Stimulated activated CD4-positive, alpha-beta T cell treated with anti-CD3 and anti-CD28 coated beads, Interleukin-1b, Interleukin-23, amount 100 ng/mL, for 24 hours (primary cell): ENCODE measurements at places on chromosomes 3 and 15.

GRCh38 chr3:46369675-46370132, 1.0 kb upstream of the CCR5 start:
- DNase-seq, result no peak

DNA sequence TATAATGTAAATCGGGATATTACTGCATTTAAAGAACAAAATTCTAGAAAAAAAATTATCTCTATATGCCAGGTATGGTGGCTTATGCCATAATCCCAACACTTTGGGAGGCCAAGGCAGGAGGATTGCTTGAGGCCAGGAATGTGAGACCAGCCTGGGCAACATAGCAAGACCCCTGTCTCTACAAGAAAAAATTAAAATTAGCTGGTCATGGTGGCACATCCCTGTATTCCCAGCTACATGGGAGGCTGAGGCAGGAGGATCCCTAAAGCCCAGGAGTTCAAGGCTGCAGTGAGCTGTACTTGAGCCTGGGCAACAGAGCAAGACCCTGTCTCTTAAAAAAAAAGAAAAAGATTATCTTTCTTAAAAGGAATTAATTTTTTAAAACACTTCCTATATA, 12.8 kb downstream of the SENP7 start:
- no peak for DNase-seq

DNA sequence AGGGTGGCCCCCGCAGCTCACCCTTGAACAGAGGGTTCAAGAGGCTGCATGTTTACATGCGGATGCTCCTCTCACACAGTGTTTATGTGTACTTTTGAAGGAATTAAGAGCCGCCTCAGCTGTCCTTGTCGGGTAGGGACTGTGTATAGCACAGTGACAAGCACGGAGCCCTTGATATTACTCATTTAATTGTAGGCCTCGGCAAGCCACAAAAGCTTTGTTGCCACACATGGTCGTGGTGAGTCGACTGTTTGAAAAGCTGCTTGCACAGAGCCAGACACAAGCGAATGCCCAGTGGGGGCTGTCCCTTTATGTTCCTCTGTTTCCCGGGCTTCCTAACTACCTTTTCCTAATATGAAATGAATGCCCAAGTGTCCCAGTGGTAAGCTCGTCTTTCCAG, 4.5 kb downstream of the ESYT3 start:
- no peak for DNase-seq

DNA sequence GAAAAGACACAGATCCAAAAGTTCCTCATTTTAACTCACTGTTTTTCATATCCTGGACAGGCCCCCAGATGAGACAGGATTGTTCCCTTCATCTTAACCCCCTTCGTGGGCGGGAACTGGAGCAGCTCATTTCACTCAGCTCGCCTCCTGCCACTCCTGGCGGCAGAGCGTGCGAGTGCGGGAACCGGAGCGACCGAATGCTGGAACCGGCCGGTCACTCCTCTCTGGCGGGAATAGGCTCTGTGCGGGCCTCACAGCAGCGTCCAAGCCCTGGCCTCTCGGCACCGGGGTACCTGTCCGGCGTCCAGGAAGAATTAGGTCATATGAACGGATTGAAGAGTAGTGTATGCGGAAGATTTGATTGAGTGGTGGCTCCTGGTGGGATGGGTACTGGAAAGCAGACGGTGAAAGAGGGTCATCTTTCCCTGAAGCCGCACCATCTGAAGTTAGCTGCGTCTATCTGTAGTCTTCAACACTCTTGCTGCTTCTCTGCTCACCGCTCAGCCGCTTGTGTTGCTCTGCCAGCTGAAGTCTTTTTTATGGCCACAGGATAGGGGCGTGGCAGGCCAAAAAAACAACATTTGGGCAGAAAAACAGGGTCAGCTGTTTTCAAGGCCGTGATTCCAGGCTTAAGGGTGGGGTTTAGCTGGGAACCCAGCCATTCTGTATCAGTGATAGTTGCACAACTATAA, 42.3 kb upstream of the FXR1 start:
- DNase-seq, result no peak

GRCh38 chr3:171373711-171374110, 86.5 kb downstream of the TNIK start:
- no peak for DNase-seq
